ENCODE measurements at places on chromosomes 6 and 20.

- no peak for DNase-seq
These were observed 343.8 kb downstream of the SYNE1 start for GRCh38 chr6:152293404-152293803.

DNA sequence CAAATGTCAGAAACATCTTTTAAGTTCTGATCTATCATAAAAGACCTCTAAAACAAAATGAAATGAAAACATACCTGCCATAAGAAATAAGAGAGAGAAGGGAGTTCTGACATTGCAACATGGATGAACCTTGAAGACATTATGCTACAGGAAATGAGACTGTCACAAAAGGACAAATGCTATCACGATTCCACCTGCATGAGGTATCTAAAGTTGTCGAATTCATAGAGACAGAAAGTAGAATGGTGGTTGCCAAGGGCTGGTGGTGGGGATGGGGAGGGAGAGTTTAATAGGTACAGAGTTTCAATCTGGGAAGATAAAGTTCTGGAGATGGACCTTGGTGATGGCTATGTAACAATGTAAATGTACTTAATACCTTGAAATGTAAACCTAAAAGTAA lies 3.3 kb downstream of the EZR start:
- DNase-seq, result no peak

GRCh38 chr6:152118678-152119077 lies 311.2 kb downstream of the ESR1 start:
- no peak for DNase-seq

DNA sequence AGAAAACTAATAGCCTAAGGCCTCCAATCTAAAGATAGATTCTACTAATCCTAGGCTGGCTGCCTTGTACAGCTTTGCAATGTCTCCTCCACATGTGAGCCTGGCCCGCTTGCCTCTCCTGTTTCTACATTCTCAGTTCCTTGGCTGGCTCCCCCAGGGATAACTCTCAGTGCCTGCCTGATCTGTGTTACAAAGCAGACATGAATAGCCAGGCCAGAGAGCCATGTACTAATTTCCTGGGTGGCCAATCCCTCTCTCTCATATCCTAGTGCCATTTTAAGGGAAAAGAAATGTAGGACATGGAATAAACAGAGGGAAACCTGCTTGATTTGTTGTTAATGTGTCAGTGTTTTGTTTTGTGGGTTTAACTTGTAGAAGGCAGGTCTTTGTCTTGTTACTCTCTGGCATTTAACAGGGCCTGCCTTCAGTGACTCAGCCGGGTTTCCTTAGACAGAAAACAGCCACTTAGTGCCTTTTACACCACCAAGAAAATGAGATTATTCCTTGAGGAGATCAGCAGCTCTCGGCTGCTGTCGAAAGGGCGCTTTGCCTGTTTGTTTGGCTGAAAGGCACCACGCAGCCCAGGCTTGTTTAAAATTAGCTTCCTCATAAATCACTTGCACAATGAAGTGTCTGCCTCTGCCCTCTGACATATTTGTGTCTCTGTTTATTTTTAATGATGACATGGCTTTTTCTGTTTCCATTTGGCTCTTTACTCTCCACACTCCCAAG lies 702.7 kb downstream of the MAFB start:
- no peak for DNase-seq

DNA sequence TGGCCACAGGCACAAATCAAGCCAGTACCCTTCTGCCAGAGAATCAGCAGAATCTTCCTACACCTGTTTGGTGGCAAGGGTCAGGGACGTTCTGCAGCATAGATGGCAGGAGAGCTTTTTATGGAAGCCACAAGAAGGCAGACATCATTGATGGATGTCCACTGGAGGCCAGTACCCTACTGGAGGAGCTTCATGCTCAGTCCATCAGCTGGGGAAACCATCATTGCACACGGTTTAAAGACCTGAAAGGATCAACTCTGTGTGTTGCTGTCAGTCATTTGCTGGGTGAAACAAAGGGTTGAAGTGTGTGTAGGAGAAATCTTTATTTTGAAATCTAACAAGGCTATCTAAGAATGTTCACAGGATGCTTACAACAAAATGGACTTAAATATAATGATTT lies 158.9 kb upstream of the SASH1 start:
- no peak for DNase-seq

DNA sequence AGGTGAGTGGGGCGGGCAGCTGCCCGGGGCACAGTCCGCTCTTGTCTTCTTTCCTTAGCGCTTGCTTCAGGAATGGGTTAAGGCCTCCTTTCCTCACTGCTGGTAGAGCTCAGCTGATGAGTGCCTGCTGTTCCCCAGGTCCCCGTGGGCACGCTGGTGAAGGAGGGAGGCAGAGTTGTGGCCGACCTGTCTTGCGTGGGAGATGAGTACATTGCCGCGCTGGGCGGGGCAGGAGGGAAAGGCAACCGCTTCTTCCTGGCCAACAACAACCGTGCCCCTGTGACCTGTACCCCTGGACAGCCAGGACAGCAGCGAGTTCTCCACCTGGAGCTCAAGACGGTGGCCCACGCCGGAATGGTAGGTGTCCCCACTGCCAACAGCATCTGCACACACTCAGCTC lies 15.7 kb downstream of the MTG2 start:
- no peak for DNase-seq

DNA sequence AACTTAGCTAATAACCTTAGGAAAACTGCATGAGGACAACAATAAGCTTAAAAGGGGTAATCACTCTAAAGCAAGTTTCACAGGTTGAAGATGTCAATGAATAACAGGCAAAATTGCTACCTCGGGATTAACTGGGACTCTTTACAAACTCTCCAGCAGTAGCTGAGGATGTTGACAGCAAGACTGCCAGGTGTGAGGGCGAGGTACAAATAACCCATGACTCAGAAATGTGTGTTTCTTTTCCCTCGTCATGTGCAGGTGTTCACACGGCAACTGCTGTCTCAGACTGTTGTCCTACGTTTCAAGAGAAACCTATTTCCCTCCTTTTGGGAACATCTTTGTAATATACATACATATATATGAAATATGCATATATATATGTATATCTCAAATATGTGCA lies 15.9 kb downstream of the BCAS1 start:
- no peak for DNase-seq

DNA sequence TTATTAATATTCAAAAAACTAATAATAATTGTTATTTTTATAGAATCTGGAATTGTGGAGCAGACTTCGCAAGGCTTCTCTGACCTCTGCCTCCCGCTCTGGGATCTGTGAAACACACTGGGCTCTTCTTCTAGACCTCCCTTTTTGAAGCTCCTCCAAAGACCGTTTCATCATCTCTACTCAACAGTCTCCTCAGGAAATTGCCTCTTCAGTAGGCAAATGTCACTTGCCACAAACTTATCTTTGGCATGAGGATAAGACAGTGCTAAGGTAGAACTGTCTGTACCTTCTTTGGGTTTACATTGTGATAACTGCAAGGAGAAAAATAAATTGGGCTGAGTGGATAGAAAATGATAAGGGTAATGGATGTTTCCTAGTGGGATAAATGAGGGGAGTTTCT lies 2.3 kb upstream of the MAS1L start:
- no peak for DNase-seq

GRCh38 chr6:56954403-56955170 lies at the start of gene BEND6:
BEND6 (plus strand) TSS chr6:56955107; CDS start chr6:56981811, 26,704 bp downstream.
- peak; percentile 71 for DNase-seq

DNA sequence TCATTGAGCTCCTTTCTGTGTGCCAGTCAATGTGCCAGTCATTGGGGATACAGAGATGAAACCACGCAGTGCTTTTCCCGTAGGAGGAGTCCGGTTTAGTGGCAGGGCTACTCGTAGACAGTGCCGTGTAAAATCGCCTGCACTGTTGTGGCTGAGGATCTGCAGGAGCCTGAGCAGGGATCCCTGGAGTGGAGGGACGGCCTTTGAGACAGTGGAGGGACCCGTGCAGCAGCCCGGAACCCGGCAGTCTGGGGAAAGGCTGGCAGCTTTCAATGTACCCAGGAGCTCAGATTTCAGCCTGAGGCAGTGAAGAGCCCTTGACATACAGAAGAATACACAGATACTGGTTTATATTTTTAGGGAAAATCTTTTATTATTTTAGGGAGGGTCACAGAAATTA lies 203.3 kb downstream of the ARID1B start:
- no peak for DNase-seq

DNA sequence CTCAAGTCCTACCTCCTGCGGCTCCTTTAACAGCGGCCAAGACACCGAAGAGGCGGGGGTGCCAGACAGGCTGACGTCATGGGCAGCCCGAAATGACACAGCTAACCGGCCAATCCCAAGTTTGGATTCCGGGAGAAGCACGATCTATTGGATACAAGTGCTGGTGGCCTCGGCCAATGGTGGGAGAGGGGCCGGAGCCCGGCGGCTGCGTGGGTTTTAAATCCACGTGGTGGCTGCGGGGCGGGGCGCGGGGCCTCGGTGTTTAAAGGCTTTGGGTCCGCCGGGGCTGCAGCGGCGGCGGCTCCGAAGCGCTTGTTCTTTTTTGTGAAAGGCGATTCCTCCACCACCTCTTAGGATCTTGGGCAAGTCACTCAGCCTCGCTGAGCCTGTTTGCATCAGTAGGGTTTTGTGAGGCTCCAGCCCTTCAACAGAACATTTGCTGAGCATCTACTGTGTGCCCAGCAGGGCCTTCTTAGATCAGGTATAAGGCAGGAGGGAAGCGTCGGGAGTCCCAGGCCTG lies 8.7 kb upstream of the PMEPA1 start:
- DNase-seq, result peak; percentile 99

DNA sequence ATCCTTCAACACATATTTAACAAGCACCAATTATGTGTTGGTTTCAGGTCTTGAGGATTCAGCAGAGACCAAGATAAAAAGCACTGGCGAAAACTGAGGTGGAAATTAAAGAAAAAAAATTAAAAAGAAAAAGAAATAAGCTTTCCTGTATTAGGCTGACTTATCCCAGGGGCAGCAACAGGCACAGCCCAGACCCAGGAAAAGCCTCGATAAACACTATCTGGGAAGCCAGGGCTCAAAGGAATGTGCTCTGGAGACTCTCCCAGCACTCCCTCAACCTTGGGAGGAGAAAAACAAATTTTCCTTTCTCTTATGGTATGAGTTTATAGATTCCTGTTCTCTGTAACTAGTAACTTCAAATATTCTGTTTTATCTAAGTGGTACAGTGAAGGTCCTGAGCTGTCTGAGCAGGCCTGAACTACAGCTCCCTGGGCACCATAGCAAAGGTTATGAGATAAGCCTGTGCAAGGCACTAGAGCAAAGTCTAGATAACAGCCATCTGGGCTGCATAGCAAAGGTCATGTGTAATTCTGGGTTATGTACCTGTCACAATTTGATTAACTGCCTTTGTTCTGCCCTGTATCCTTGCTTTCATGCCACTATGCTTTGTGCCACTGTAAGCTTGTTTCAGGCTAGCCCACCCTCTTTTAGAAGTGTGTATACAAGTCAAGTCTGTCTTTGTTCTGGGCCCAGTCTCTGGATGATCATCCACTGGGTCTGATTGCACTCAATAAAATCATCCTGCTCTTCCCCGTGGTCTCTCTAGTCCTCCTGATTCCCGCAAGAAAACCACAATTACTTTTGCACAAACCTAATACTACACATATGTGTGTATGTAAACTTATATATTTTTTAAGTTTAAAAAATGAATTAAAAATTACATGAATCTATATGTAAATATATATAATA lies 54.0 kb downstream of the IL22RA2 start:
- no peak for DNase-seq

DNA sequence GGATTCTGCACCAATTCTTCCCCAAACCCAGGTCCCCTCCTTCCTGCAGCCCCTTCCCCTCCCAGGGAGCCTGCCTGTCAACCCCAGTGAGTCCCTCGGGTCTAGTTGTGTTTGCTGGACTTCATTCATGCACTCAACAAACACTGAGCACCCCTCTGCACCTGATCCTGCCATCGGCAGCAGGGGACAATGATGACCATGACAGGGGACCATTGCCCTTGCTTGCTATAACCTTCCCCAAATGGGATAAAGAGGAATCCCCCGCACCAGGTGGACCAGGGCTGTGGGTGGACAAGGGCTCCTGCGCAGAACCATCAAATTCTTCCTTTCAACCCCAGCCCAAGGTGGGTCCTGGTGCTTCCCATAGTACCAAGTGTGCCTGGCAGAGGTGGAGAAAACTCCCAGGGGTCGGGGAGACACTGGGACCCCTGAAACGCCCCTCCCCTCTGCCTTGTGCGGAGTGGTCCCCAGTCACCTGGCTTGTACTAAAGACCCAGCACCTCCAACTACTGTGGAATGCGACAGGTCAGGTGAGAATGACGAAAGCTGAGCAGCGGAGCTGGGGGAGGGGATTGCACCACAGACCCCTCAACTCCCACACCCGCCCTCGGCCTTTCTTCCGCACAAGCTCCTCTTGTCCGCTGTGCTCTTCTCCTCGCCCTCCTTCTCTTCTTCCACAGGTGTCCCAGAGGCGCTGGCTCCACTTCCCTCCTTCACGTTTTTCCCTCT lies 119.9 kb upstream of the ZNF217 start:
- no peak for DNase-seq

GRCh38 chr20:57940868-57941522 lies 231.2 kb upstream of the PMEPA1 start:
- DNase-seq, result no peak

DNA sequence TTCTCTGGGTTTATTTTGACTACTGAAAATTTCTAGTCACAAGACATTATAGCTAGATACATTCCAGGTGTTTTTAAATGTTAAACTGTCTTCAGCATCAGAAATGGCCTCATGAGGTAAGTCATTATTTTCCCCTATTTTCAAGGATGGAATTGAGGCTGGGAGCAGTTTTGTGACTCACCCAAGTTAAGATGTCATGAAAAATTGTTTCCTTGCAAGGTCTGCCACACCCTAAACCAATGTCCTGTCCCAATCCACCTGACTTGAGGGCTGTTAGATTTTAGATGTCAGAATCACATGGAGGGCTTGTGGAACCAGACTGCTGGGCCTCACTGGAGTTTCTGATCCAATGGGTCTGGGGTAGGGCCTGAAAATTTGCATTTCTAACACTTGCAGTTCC lies 16.9 kb downstream of the SLC22A3 start:
- DNase-seq, result no peak

DNA sequence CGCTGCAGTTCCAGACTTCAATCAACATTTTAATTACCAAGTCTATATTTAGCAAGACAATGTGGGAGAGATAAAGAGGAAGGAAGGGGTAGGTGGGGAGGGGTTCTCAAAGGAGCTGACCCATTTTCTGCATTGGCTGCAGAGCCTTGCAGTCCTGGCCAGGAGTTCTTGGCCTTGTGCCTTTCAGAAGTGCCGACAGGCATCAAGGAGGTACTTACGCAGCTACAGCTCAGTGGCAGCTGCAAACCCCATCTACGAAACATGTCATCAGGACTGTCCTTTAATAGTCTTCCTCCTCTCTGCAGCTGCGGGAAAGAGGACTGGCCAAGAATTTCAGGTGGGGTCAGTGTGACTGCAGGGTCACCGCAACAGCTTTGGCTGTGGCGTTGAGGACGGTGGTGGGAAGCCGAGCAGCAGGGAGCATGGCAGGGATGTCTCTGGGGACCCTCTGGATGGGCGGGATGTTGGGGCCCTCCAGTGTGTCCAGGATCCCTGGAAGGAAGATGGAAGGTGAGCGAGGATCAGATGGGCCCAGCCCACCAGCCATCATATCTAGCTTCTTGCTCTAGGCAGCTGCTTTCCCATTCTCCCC lies 1.8 kb upstream of the LRRC73 start:
- DNase-seq, result no peak

- DNase-seq, result no peak
These were observed 120.5 kb downstream of the TRIM27 start for GRCh38 chr6:28803337-28803709.

Data from dorsolateral prefrontal cortex (tissue), 122 donors.